ENCODE measurements at places on chromosomes 2 and 18.

DNA sequence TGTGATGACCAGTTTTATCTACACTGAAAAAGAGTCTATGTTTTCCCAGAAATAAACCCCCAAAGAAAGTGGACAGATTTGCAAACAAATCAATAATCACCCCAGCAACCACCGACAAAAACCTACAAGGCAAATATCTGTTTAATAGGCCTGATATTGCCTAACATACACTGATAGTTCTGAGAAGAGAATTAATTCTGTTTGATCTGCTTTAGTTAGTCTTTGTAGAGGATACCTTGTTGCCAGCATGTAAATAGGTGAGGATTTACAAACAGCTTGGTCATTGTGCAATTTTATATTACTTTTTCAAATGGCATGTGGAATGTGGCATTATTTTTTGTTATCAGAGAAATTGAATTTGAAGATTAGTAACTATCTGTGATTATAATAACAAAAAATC lies 86.5 kb downstream of the DCC start:
- DNase-seq = no peak

DNA sequence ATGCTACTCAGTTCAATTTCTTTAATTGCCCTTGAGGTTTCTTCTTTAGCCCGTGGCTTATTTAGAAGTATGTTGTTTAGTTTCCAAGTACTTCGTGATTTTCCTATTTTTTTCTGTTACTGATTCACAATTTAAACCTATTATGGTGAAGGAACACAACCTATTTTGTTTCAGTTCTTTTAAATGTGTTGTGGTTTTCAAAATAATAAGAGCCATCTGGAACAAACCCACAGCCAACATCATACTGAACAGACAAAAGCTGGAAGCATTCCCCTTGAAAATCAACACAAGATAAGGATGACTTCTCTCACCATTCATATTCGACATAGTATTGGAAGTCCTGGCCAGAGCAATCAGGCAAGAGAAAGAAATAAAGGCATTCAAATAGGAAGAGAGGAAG lies 155.2 kb downstream of the GALNT1 start:
- no peak for DNase-seq

- no peak for DNase-seq
Measured at GRCh38 chr2:120269816-120270215, 17.2 kb downstream of the RALB start.

DNA sequence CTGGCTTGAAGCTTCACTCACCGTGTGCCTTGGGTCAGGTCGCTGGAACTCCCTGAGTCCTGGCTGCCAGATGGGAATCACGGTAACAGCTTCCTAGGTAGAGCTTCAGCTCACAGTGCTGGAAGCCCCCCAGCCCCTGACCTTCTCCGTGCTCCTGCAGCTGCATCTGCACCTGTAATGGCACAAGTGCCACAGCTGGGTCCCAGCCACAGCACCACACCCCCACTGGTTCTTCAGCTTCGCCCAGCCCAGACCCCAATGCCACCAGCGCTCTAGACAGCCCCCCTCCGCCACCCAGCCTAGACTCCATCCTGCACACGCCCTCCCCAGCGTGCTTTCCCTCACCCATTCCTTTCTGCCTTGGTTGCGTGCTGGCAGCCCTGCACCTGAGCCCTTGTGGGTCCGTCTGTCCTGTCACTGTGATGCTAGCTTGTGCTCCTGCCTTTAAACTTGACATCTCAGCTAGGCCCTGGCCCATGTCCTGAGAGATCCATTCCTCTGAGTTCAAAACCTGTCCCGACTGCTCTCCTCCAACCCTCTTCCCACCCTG lies 7.6 kb upstream of the ESPNL start:
- DNase-seq = no peak

GRCh38 chr2:61969376-61969775 lies 63.9 kb downstream of the COMMD1 start:
- no peak for DNase-seq

- DNase-seq = no peak
Measured at GRCh38 chr2:237408335-237409000, 5.5 kb downstream of the COL6A3 start.

- DNase-seq = no peak
Measured at GRCh38 chr18:63175264-63175663, 144.3 kb downstream of the BCL2 start.

DNA sequence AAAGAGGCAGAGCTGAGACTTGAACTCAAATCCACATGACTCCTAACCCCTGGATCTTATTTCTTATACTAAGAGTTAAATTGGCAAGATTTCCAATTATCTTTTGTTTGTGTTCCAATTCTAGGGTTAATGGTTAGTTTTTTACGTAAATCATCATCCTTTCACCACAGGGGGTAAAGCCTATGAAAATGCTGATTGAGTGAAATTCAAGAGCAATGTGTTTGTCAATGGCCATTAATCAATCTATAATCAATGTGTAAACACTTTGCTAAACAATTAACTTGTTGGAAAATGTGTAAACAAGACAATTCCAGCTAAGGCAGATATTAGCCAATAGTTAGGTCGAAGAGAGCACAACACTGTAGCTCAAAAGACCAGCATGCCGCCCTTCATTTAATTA lies 376.5 kb upstream of the ACVR2A start:
- DNase-seq = no peak

DNA sequence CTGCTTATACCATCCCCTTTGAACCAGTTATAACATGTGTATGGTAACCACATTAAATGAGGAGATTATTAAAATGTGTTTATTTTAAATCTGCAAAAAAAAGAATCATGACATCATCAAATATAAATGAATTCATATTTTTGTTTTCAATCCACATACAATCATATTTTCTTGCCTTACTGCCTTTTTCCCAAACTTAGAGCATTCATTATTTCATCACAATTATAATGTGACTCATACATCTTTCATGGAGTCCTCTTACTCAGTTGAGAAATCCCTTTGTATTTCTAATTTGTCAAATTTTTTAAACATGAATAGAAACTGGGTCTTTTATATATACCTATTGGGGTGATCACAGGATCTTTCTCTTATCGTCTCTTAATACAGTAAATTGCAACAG lies 909.6 kb downstream of the DSC3 start:
- no peak for DNase-seq

- no peak for DNase-seq
Measured at GRCh38 chr2:177573120-177573519, 180.5 kb downstream of the AGPS start.

GRCh38 chr2:98126061-98126460 lies 39.1 kb downstream of the VWA3B start:
- DNase-seq = no peak

- DNase-seq = no peak
Measured at GRCh38 chr18:24659827-24660720, 199.6 kb downstream of the HRH4 start.

- no peak for DNase-seq
Measured at GRCh38 chr2:178949584-178949983, 100.4 kb downstream of the CCDC141 start.

DNA sequence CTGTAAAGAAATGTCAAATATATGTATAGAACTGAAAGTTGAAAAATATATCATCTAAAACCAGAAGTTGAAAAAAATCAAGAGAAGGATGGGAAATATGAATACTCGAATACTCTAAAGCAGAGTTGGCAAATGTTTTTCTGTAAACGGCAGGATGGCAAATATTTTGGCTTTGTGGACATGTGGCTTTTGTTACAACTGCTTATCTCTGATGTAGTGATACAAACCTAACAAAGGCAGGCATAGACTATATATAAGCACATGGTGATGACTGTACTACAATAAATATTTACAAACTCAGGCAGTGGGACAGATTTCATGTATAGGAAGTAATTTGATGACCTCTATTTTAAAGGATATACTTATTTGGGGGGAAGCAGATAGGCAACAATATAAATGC lies 224.6 kb upstream of the LRRTM4 start:
- DNase-seq = no peak

DNA sequence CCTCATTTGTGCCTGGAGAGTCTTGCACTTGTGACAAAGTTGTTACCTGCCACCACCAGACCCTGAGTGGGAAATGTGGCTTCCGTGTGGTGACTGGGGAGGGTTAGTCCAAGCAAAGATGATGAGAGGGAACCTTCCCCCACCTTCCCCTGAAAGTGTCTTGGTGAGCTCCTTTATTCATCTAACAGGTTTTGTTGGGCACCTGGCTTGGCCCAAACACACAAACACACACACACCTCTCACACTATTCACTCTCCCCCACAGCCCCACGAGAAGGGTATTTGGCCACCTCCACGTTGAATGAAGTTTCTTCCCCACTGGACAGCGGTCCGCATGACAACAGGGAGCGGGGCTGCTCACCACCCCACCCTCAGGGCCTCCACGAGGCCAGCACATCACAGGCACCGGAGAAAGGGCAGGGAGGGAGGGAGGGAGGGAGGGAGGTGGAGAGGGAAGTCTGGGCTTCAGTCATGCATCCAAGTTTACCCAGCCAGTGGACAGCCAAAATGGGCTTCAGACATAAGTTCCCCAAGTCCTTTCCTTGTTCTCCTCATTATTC lies 1.4 kb downstream of the CIB4 start:
- no peak for DNase-seq

- no peak for DNase-seq
Measured at GRCh38 chr2:149441255-149441654, 110.9 kb downstream of the LYPD6 start.

GRCh38 chr2:174051741-174052583 lies 86.8 kb upstream of the SP3 start:
- no peak for DNase-seq

DNA sequence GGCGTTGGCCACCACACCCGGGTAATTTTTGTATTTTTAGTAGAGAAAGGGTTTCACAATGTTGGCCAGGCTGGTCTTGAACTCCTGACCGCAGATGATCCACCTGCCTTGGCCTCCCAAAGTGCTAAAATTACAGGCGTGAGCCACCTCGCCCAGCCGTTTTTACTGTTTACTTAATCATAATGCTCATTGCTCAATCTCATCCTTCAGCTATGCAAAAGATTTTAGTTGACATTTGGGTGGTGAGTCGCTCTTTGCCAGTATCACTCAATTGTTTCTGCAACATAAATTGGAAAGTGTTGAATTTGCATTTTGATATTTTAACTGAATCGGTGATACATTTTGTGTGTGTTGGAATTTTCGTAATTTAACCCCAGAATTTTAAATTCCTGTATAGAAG lies 7.8 kb upstream of the ZNF532 start:
- no peak for DNase-seq

All from GM12878 (cell line).